ENCODE measurements at places on chromosomes 2 and 18.

GRCh38 chr2:182435754-182436153, 8.9 kb upstream of the PDE1A start:
- DNase-seq = no peak

DNA sequence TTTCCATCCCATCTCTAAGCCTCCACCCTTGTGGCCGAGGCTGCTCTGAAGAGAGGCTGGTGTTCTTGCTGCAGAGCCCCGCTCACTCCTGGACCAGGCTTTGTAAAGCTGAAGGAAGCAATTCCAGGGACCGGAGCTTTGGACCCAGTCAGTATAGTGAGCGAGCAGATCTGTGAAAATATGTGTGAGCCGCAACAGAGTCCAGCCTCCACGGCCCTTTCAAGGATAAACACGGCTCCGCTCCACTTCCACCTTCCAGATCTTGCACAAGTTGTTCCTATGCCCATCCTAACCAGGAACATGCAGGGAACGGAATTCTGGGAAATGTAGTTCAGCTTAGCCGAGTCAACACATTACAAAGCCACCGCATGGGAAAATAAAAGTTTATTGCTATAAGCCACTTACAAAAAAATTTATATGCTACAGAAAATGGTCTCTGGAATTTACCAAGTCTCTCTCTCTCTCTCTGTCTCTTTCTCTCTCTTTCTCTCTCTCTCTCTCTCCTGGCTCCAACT, 151.7 kb upstream of the ZNF521 start:
- peak; percentile 51 for DNase-seq

GRCh38 chr2:42117923-42118753, 51.0 kb upstream of the EML4 start:
- DNase-seq = no peak

DNA sequence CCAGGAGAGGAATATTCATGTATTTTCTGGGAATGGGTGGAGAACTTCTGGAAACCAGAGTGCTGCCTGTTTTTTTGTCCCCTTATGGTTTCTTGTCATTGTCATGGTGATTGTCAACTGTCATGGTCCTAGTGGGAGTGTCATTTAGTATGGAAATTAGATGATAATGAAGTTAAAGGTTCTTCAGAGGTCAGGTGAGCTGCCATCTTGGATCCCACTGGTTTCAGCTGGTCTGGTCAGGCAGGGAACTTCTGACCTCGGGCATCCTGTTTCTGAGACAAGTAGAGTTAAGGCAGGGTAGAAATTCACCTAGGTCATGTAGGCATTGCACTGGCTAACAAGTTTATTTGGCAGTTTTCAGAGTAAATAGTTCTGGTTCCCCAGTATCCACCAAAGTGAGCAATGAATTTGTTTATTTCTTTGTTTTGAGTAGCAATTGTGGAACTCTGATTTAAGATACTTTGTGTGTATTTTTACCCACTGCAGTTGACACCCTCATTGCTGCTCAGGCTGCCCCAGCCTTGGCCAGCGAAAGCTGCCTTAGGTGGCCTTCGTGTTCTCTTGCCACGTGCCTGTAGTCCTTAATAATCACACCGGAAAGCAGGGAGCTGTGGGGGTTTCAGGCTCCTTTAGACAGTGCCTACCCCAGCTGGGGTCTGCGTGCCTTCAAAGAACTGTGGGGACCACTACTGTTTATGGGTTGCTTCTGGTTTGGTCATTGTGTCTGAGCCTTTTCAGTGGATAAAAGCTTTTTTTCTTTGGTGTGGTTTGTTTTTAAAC, 48.7 kb downstream of the NCK2 start:
- DNase-seq = no peak
